ENCODE measurements at places on chromosomes 12 and 14.

- DNase-seq, result no peak
Measured at GRCh38 chr12:120668868-120669840, 17.8 kb upstream of the MLEC start.

GRCh38 chr14:76776428-76777251 lies 15.4 kb downstream of the VASH1 start:
- no peak for DNase-seq

GRCh38 chr12:119676573-119676972 lies 8.6 kb downstream of the PRKAB1 start:
- no peak for DNase-seq

- DNase-seq, result peak; percentile 72
Measured at GRCh38 chr14:95774265-95775160, 60.6 kb upstream of the TCL1A start.

DNA sequence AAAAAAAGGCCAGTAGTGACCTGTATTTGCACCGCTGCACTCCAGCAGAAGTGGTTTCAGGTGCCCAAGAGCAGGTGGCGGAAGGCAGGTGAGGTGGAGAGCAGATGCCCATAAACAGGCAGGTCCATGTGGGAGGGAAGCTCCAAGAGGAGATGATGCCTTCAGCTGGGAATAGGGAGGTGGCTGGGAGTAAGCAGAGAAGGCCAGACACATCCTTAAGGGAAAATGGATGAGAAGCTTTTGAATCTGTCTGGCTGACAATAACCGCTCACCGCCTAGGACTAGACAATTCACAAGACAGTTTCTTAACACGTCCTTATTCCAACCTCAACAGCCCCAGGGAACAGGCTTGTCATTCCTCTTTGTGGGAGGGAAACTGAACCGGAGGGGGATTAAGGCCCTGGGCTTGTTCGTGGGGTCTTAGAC lies 43.9 kb upstream of the PLEKHG6 start:
- DNase-seq, result no peak

DNA sequence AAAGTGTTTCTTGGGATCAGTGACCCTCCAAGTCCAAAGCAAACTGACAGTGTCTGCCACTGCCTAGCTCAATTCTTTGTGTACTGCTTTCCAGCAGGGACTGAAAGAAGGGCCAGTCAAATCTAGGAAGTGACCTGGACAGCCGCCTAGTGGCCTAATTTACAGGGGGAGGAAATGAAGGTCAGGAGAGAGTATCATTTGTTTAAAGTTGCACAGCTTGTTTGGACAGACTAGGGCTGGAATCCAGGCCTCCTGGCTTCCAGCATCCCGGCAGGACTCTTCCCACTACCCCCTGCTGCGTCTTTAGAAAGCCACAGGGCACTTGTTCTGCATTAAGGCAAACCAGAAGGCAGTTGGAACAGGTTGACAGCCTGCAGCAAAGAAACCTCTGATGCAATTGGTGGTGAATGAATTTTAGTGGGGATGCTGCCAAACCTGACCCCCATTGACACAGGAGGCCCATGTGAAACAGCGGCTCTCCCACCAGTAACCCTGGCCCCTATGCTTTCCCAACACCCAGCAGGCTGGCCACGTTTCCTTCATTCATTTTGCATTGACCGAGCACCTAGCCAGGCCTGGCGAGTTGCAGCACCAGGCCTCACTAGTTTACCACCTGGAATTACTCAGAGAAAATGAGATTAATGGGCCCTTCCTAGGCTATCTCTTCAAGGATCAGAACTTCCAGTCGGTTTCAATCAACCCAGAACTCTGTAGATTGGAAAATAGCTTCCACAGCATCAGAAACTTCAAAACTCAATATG lies 28.2 kb downstream of the GALNT16 start:
- DNase-seq, result no peak

- no peak for DNase-seq
Measured at GRCh38 chr12:116319898-116320621, 42.6 kb upstream of the MED13L start.

- no peak for DNase-seq
Measured at GRCh38 chr12:39772821-39773259, 153.2 kb upstream of the ABCD2 start.

GRCh38 chr14:69156224-69156623 lies 3.3 kb upstream of the DCAF5 start:
- no peak for DNase-seq

DNA sequence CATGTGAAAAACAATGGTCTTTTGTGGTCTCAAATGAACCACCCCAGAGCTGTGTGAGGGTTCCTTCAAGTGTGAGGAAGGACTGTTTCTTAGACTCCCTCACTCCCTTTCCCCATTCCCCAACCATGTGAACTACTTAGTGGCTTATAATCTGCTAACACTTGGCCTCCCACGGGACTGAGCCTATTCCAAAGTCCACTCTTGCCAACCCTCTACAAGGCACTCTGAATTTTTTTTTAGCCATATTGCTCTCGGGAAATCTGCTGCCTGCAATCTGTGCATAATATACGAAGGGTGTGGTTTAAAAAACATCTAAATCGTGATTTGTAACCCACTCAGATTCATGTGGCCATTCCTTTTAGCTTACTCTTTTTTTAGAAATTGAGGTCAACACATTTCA lies 2.6 kb downstream of the SVOP start:
- no peak for DNase-seq

DNA sequence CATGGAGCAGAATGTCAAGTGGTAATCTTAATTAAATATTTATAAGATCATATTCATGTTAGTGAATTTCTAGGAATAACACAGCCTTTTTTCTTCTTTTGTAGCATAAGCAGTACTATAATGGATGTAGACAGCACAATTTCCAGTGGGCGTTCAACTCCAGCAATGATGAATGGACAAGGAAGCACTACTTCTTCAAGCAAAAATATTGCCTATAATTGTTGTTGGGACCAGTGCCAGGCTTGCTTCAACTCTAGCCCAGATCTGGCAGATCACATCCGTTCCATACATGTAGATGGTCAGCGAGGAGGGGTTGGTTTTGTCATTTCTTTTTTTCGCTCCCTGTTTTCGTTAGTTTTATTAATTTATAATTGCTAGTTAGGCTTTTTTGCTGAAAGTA lies 23.1 kb downstream of the AEBP2 start:
- DNase-seq, result no peak

DNA sequence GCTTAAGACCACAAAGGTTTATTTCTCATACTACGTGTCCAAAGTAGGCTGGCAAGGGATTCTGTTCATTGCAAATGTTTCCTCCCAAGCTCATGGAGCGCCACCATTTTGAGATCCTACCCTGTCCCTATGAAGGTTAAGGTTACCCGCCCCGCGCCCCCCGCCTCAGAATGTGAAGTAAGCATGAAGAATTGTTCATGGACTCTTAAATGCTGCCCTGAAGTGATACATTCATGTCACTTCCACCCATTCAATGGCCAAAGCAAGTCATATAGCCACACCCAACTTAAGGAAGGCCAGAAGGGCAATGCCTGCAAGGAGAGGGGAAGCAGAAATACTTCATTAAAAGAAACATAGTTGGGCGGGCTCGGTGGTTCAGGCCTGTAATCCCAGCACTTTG lies 4.2 kb downstream of the TMEM253 start:
- no peak for DNase-seq

DNA sequence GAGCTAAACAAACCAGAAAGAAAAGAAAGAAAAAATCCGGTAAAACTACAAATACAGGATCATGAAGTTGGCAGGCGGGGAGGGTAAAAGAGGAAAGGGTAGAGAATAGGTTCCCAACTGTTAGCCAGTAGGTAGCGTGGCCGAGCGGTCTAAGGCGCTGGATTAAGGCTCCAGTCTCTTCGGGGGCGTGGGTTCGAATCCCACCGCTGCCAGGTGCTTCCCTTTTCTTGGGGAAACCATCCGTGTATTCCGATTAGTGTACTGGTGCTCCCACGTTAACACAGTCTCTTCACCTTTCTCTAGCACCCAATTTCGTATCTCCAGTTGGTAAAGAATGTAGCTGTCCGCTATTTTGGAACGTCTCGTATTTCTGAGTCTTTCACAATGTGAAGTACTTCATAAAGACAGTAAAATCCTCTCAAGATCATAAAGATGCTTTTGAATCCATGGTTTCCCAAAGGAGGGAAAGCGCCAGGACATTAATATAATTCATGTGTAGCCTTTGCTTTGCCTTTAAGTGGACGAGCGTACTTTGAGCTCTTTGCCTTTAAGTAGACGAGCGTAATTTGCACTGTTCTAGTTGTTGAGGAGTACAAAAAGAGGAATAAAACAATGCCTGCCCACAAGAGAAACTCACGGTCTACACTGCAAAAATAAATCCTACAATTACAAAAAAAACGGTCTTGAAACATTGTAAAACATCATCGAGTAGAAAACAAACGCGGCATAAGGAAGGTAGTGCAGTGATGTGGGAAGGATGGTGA lies 19.0 kb upstream of the RNASE12 start:
- peak; percentile 91 for DNase-seq

DNA sequence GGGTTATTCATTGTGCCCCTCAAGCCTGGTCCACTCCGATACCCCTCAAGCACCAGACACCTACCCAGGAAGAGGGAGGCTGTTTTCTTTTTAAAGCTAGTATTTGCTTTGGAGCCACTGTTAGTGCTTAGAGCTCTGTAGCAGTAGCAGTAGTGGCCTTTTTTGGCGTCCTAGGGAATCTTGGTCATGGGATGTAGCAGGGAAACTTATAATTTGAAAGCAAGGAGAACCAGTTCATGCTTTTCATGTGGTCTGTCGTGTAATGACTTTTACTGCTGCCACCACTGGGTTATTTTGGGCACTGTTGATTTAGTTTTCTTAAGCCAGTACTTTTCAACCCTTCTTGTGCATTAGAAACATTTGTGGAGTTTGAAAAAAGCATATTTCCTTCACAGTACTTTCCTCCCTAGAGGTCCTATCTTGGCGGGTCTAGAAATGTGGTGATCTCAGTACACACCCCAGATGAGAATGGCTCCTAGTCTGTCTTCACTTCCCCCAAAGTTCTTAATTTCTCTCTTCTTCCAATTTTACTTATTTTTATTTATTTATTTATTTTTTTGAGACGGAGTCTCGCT lies 49.7 kb downstream of the MARK3 start:
- DNase-seq, result no peak

All from stimulated activated effector memory CD8-positive, alpha-beta T cell treated with anti-CD3 and anti-CD28 coated beads, Interleukin-12 subunit alpha, Interleukin-12 subunit beta, amount 100 ng/mL, for 72 hours (primary cell).